ENCODE measurements at places on chromosomes 12 and 14.
A peak's percentile ranks its signal among the peaks of the same experiment; 100 is the strongest.

GRCh38 chr12:61043838-61044237 lies 1216.4 kb upstream of the USP15 start:
- no peak for DNase-seq

- DNase-seq, result no peak
Measured at GRCh38 chr14:65072937-65073336, 29.4 kb downstream of the MAX start.

- DNase-seq, result no peak
Measured at GRCh38 chr14:29043737-29044136, 277.1 kb downstream of the FOXG1 start.

GRCh38 chr14:33098016-33098415 lies 159.3 kb downstream of the NPAS3 start:
- DNase-seq, result no peak

DNA sequence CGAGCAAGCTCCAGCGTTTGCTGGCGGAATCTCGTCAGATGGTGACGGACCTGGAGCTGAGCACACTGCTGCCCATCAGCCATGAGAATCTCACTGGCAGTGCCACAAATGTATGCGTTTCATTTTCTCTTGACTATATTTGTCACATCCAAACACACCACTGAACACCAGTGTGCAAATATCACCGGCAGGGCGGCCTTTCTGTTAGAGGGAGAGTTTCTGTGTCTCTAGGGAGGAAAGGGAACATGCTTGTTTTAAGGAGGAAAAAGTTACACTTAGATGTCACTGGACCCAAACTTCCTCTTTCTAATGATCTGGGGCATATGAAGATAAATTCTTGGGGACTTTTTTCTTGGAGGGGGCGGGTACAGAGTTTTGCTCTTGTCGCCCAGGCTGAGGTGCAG lies 21.9 kb upstream of the HIP1R start:
- DNase-seq, result peak; percentile 54

DNA sequence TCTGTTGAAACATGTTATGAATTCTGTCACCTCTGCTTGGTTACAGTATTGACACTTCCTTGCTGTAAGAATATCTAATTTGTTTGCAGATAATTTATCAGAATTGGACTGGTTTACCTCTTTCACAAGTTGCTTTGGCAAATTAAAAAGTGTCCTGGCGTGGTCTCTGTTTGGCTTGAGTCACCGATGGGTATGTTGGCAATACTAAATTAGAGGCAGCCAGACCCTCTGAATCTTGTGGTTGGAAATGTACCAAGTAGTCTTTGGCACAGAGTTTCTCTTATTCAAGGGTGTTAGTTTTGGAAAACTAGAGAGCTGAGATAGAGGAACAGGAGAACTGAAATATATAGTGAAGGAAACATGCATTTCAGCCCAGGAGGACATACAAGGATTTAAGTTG lies 521.1 kb upstream of the MGAT4C start:
- DNase-seq, result no peak

DNA sequence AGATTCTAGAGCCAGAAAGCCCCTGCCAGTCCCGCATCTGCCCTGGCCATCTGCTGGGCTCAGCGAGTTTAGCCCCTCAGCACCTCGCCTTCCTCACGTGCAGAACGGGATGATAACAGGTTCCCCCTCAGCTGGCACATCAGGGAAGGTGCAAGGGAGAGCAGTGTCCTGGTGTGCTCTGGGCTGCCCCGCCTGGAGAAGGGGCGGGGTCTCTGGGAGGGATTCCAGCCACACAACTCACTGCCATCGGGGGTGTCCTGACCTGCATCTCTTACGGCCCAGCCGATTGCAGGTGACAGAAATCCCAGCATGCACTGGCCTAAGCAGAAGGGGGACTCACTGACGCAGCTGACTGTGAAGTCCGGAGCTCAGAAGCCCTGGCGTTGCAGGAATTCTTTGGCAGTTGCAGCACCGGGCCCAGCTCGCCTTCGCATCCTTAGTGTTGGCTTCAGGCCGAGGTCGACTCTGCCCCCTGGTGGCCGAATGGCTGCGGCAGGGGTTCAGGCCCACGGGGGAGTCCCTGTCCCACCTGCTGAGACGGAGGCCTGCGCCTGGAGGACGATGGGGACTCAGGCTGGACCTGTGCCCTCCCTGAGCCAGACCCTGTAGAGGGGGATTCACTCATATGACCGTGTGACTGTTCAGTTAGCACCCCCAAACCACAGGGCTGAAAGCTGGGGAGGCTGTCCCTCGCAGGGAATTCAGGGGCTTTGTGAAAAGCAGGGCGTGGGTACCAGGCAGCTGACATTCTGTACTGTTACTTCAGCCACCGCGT lies 178.6 kb downstream of the ADGRD1 start:
- peak; percentile 65 for DNase-seq

- peak; percentile 84 for DNase-seq
Measured at GRCh38 chr12:114684098-114684869, at the start of gene TBX3. TBX3 (minus strand) TSS chr12:114684175; CDS start chr12:114683200, 975 bp downstream.

DNA sequence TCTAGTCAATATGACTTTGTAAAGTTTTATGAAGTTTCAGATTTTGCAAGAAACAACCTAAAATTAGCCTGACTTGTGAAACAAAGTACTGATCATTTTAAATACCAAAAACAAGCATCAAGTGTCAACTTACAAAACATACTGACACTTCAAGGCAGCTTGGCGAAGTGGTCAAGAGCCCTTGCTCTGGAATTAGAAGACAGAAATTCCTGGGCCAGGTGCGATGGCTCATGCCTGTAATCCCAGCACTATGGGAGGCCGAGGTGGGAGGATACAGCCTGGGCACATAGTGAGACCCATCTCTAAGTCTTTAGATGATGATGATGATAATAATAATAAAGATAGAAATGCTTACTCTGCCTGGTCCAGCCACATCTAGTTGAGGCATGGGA lies 45.4 kb upstream of the NR2C1 start:
- DNase-seq, result no peak

DNA sequence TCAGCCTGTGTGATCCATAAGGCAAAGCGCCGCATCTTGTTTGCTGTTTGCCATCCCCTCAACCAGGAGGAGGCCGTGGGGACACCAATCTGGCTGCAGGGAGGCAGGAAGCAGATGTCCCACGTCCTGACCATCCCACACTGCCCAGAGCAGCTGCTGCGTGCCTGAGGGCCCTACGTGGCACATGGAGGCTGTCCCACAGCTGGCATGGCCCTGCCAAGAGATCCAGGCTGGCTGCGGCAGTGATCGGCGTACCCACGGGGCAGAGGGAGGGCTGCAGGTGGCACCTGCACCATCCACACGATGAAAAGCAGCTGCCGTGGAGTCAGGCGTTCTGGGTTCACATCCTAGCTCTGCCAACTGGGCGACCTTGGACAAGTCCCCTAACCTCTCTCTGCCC lies 42.0 kb downstream of the NCOR2 start:
- no peak for DNase-seq

All from suppressor macrophage treated with lipopolysaccharide for 1 hour (primary cell).